Endothelial cell of umbilical vein (primary cell): ENCODE measurements at places on chromosomes 7 and 10.

GRCh38 chr7:55449205-55449991 is 84.3 kb downstream of the LANCL2 start:
- H3K27ac ChIP-seq, result no peak overlapping the region
- no peak overlapping the region for H3K4me3 ChIP-seq
- DNase-seq, result no peak
- H3K27me3 ChIP-seq, result no peaks in the 10 kb centered on the region
- H3K36me3 ChIP-seq, result no peaks in the 10 kb centered on the region
- no peaks in the 10 kb centered on the region for H3K4me1 ChIP-seq

DNA sequence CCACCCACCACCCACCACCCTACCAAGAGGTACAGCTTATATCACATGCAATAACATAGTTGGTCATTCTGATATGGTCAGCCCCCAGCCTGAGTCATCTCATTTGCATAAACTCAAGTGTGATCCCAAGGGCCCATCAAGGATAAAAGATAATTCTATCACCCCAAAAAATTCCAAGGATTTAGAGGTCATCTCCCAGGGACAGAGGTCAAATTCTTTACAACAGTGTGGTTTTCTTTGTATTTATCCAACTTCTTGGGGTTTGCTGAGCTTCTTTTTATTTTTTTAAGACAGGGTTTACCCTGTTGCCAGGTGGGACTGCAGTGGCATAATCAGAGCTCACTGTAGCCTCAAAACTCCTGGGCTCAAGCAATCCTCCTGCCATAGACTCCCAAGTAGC is 9.4 kb upstream of the GTPBP10 start:
- peaks cover 4% of the 10 kb centered on the region for H3K27me3 ChIP-seq
- no peak for DNase-seq
- H3K4me1 ChIP-seq, result no peaks in the 10 kb centered on the region
- no peaks in the 10 kb centered on the region for H3K36me3 ChIP-seq
- no peak overlapping the region for H3K4me3 ChIP-seq

GRCh38 chr7:80707318-80707717 is 68.9 kb downstream of the CD36 start:
- H3K27ac ChIP-seq, result no peak overlapping the region
- H3K36me3 ChIP-seq, result no peaks in the 10 kb centered on the region
- DNase-seq, result no peak
- peaks cover 9% of the 10 kb centered on the region for H3K27me3 ChIP-seq

DNA sequence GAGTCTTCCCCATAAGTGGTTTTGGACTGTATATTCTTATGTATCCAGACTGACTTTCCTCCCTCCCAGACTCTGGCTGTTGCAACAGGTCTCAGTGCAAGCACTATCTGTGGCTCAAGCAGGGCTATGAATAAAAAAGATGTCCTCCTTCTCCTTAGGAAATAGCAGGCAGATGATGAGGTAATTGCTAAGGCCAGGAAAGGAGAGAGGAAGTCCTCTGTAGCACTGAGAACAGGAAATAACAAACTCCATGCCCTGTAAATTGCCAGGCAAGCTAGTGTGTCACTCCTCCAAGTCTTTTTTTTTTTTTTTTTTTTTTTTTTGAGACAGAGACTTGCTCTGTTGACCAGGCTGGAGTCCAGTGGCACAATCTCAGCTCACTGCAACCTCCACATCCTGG is 900.1 kb downstream of the TYW1 start:
- H3K27me3 ChIP-seq, result no peaks in the 10 kb centered on the region
- H3K4me1 ChIP-seq, result no peaks in the 10 kb centered on the region
- no peak overlapping the region for H3K4me3 ChIP-seq
- DNase-seq, result no peak
- H3K27ac ChIP-seq, result no peak overlapping the region

- DNase-seq, result peak; percentile 84
- no peak overlapping the region for H3K4me3 ChIP-seq
- H3K4me1 ChIP-seq, result no peaks in the 10 kb centered on the region
- no peak overlapping the region for H3K27ac ChIP-seq
- no peaks in the 10 kb centered on the region for H3K36me3 ChIP-seq
- H3K27me3 ChIP-seq, result no peaks in the 10 kb centered on the region
Measured at GRCh38 chr10:4337563-4337962, 488.4 kb upstream of the AKR1E2 start.

DNA sequence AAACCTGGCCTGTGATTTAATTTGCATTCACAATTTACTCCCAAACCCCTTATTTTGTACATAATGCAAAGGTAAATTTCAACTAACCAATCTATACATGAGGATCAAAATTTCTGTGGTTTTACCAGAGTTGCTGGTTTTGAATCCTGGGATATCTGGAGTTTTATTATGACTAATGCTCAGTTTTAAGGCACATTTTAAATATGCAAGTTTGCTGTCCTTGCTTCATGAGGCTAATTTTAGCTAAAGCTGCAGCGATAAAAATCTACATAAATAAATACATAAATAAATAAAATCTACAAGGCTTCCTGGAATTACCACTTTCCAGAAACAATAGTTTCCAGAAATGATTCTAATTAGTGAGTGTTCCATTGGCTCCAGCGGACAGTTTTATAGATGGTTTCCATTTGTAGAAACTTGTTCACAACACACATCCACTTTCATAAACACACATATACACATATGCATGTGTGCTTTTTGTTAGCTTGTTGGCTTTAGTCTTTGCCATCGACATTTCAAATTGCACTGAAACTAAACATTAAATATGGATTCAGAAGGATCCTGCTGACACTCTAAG is 339.5 kb upstream of the NRP1 start:
- no peaks in the 10 kb centered on the region for H3K36me3 ChIP-seq
- no peak for DNase-seq
- no peaks in the 10 kb centered on the region for H3K27me3 ChIP-seq
- H3K4me3 ChIP-seq, result no peak overlapping the region
- H3K27ac ChIP-seq, result no peak overlapping the region

DNA sequence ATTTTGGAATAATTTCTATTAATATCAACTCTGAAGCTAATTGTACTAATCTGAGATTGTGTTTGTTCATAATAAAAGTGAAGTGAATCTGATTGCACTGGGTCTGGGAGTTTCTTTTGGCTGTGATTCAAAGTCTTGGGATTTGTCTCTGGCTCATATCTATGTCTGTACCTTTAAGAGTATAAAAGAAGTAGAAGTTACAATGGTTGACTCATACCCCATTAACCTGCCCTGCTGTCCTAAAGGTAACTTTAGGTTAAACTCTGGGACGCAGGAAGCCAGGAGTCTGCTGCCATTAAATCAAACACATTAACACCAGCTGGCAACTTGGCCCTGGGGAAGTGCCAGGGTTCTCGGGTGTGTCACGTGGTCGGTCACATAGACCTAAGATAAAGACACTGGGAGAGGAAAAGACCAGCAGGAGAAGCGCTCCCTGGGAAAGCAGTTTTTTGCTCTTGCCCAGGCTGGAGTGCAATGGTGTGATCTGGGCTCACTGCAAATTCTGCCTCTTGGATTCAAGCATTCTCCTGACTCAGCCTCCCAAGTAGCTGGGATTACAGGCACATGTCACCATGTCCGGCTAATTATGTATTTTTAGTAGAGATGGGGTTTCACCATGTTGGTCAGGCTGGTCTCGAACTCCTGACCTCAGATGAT is 17.8 kb downstream of the SCD start:
- peaks cover 24% of the 10 kb centered on the region for H3K4me1 ChIP-seq
- peak; percentile 95 for DNase-seq
- no peak overlapping the region for H3K4me3 ChIP-seq

GRCh38 chr10:12396567-12396966 is 47.2 kb downstream of the CAMK1D start:
- DNase-seq, result no peak
- H3K36me3 ChIP-seq, result no peaks in the 10 kb centered on the region
- no peak overlapping the region for H3K4me3 ChIP-seq
- no peaks in the 10 kb centered on the region for H3K4me1 ChIP-seq
- H3K27ac ChIP-seq, result no peak overlapping the region

GRCh38 chr10:124228471-124228870 is 135.1 kb upstream of the CHST15 start:
- H3K27ac ChIP-seq, result no peak overlapping the region
- H3K4me1 ChIP-seq, result no peaks in the 10 kb centered on the region
- H3K27me3 ChIP-seq, result no peaks in the 10 kb centered on the region
- H3K36me3 ChIP-seq, result no peaks in the 10 kb centered on the region
- no peak overlapping the region for H3K4me3 ChIP-seq
- DNase-seq, result no peak

- H3K4me3 ChIP-seq, result no peak overlapping the region
- H3K4me1 ChIP-seq, result no peaks in the 10 kb centered on the region
- no peak overlapping the region for H3K27ac ChIP-seq
- no peaks in the 10 kb centered on the region for H3K36me3 ChIP-seq
- no peak for DNase-seq
Measured at GRCh38 chr10:44557596-44558191, 172.8 kb upstream of the CXCL12 start.

- no peaks in the 10 kb centered on the region for H3K4me1 ChIP-seq
- no peaks in the 10 kb centered on the region for H3K36me3 ChIP-seq
- no peak overlapping the region for H3K4me3 ChIP-seq
- no peak overlapping the region for H3K27ac ChIP-seq
- no peaks in the 10 kb centered on the region for H3K27me3 ChIP-seq
Measured at GRCh38 chr7:38736138-38736537, 105.0 kb upstream of the AMPH start.

DNA sequence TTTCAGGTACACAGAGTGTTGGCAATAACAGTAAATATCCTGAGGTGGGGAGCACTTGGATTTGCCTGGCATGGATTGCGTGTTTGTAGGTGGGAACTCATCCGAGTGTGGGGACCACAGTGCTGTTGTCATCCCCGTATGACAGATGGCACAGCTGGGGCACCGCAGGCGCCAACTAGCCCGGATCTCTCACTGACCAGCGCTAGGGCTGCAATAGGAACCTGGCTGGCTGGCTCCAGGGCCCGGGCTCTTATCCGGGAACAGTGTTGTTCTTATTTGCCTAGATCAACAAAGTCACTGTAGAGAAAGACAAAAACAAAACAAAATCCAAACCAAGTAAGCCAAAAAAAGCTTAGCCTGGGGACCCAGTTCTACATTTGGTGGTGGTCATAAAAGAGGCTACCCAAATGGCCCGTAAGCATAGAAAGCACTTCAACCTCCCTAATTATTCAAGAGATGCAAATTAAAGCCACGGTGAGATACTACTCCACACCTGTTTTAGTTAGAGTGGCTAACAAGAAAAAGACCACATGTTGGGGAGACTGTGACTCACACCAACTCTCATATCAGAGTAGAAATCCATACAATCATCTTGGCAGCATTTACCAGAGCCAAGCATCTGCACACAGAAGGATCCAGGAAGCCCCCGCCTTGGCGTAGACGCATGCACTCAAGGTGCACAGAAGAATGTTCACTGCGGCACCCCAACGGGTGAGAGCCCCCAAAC is 27.2 kb upstream of the PFKFB3 start:
- H3K4me3 ChIP-seq, result no peak overlapping the region
- peaks cover 32% of the 10 kb centered on the region for H3K4me1 ChIP-seq
- H3K36me3 ChIP-seq, result no peaks in the 10 kb centered on the region
- no peak for DNase-seq

DNA sequence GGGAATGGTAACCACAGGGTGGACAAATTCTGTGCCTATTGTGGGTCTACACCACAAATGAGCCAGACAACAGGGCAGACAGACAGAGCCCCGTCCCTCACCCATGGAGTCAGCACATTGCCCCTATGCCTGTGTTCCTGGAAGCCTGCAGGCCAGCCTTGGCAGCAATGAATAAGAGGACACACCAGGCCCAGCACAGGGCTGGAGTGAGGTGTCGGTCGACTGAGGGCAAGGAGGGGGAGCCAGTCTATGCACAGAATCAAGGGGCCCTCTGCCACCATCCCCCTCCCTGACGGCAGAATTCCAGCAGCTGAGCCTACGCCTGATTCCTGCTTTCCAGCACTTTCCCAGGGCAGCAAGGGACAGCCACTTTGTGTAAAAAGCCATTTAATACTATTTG is 98.2 kb downstream of the CALN1 start:
- H3K27ac ChIP-seq, result no peak overlapping the region
- H3K4me1 ChIP-seq, result no peaks in the 10 kb centered on the region
- no peaks in the 10 kb centered on the region for H3K27me3 ChIP-seq
- no peak for DNase-seq
- H3K4me3 ChIP-seq, result no peak overlapping the region
- H3K36me3 ChIP-seq, result no peaks in the 10 kb centered on the region

DNA sequence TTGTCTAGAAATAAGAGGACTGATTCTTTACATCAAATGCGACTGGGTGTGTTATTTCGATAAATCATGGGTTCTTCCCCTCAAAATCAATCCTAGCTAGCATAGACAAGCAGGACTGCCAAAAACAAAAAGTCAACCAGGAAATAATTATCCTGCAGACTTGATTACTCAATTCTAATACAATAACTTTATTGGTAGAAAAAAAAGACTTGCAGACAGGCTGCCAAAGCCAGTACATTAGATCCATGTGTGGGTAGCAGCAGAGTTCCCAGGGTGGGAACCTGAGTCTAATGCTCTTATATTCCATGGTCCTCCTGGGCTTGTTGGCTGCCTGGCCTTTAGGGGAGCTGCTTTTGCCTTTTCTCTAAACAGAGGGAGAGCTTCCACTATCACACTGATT is 7.8 kb downstream of the AFAP1L2 start:
- no peak overlapping the region for H3K4me3 ChIP-seq
- H3K27ac ChIP-seq, result no peak overlapping the region
- no peaks in the 10 kb centered on the region for H3K36me3 ChIP-seq
- peaks cover 75% of the 10 kb centered on the region for H3K27me3 ChIP-seq
- no peak for DNase-seq

DNA sequence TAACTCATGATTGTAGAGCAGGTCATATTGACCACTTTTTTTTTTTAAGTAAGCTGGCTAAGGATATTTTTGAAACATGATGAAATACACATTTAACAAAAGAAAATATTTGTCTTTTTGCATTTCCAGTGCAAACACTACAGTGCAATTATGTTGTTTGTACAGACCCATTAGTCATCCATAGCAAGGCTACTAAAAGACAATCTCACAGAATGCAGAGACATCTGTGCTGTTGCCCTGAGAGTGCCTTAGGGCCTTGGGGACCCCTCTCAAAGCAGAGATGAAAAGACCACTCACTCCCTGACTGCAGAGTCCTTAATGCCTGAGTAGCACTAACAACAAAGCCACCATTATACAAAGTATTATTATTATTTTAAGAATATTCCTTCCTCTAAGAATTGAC is 104.5 kb downstream of the NRCAM start:
- no peak overlapping the region for H3K27ac ChIP-seq
- no peaks in the 10 kb centered on the region for H3K36me3 ChIP-seq
- no peaks in the 10 kb centered on the region for H3K27me3 ChIP-seq
- DNase-seq, result peak; percentile 10

- H3K36me3 ChIP-seq, result peaks cover 2% of the 10 kb centered on the region
- H3K4me1 ChIP-seq, result peaks cover 42% of the 10 kb centered on the region
Measured at GRCh38 chr10:92699518-92700381, 10.0 kb downstream of the HHEX start.

GRCh38 chr7:33190688-33191304 is 61.4 kb downstream of the BBS9 start:
- H3K4me3 ChIP-seq, result no peak overlapping the region
- DNase-seq, result no peak
- no peaks in the 10 kb centered on the region for H3K4me1 ChIP-seq
- no peaks in the 10 kb centered on the region for H3K36me3 ChIP-seq
- H3K27ac ChIP-seq, result no peak overlapping the region

- peaks cover 2% of the 10 kb centered on the region for H3K27me3 ChIP-seq
- H3K36me3 ChIP-seq, result no peaks in the 10 kb centered on the region
- H3K4me3 ChIP-seq, result no peak overlapping the region
- no peak for DNase-seq
- no peaks in the 10 kb centered on the region for H3K4me1 ChIP-seq
- H3K27ac ChIP-seq, result no peak overlapping the region
Measured at GRCh38 chr7:155331396-155331795, 33.7 kb downstream of the INSIG1 start.
